ENCODE measurements at places on chromosomes 11 and 22.

DNA sequence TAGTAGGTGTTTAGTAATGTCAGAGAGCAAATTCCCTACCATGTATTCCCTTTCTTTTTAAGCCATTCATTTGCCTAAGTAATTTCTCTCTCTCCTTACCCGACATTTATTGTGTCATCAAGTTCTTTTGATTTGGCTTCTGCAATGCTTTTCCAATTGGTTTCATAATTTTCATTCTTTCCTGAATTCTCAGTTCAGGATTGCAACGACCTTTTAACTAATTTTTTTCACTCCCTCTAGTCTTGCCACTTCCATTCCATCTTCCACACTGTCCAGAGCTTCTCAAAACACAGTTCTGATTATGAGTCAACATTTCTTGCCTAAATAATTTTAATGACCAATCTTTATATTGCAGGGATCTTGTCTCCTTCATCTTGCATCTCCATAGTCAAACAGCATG is 41.2 kb upstream of the RAB30 start:
- no peak for DNase-seq

DNA sequence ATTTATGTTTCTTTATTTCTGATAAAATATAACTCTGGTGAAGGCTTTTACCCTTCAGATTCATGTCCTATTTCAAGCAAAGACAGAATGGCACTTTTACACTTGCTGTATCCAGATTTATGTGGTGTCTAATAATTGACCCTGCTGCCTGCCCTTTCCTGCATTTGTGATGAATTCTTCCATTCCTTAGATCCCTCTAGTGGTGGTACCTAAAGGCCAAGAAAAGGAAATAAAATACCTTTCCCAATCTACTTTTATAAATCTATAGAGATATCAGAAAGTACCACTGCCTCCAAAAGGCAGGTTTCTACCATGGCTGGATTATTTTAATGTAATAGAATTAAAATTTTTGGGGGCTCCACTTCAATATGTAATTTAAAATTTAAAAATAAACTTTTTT is 34.2 kb downstream of the CCDC81 start:
- DNase-seq, result no peak

GRCh38 chr11:12102588-12103410 is 7.6 kb upstream of the MICAL2 start:
- no peak for DNase-seq

DNA sequence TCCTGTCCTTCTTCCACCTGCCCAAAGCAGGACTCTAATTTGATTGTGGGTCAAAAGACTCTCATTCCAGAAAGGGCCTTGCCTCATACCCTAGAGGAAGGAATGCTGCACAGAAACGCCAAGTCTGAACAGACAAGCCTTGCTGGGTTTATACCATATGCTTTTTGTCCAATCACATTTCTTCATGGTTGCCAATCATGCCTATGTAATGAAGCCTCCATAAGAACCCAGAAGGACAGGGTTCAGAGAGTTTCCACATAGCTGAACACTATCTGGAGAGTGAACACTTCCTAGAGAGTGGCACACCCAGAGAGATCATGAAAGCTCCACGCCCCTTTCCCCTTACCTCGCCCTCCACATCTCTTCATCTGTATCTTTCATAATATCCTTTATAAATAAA is 4.8 kb upstream of the SAA2 start:
- no peak for DNase-seq

- no peak for DNase-seq
Observed at GRCh38 chr11:118102721-118103261, 16.0 kb upstream of the SMIM35 start.

DNA sequence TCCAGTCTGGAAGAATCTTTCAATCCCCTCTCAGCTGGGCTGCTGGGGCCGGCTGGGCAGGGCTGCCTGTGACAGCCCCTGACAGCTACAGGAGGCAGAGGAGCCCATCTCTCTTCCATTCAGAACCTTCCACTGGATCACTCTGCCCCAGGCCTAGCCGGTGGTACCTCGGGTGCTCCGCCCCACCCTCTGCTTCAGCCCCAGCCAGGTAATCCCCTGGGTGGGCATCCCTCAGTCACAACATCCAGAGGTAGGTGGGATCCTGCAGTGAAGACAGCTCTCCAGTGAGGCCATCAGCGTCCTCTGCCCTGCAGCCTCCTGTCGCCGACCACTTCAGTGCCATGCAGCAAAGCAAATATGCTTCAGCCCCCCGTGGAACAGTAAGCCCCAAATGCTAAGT is 223.7 kb downstream of the DSCAML1 start:
- DNase-seq, result no peak

- DNase-seq, result no peak
Observed at GRCh38 chr22:35126993-35127392, 61.0 kb downstream of the ISX start.

- no peak for DNase-seq
Observed at GRCh38 chr22:36554098-36554497, 25.1 kb upstream of the EIF3D start.

- no peak for DNase-seq
Observed at GRCh38 chr22:32808038-32808445, 6.5 kb downstream of the TIMP3 start.

DNA sequence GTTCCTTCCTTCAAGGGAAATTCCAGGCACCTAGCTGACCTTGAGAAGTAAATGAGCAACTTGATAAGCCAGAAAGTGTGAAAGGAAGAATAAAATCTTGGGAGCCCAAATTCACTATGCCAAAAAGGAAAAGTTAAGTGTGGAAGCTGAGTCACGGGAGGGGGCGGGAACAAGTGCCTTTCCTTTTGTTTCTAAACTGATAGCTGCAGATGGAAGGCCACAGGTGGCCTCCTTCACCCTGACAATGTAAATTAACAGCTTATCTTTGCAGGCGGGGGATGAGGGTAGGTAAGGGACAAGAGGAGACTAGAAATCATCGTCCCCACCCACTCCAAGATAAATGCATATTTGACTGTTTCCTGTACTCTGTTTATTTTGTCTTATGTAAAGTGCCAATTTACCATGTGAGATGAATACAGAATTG is 36.4 kb upstream of the TREH start:
- no peak for DNase-seq

- DNase-seq, result no peak
Observed at GRCh38 chr11:33772870-33773269, 1.4 kb downstream of the FBXO3 start.

DNA sequence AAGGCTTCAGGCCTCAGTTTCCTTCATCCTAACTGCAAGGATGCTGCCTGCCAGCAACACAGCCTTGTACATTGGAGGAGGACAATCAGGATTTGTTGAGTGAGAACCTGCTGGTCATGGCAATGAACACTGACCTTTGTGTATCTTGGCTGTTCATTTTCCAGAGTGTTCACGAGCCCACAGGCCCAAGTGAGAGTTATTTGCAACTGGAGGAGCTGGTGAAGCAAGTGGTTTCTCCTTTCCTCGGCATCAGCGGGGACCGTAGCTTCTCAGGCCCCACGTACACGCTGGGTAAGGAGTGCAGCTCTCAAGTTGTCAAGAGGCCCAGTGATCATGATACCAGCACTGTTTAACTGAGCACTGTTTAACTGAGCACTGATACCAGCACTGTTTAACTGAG is 59.0 kb downstream of the TRAF6 start:
- no peak for DNase-seq

- no peak for DNase-seq
Observed at GRCh38 chr22:36737776-36738175, 34.2 kb upstream of the CACNG2 start.

- no peak for DNase-seq
Observed at GRCh38 chr11:75330291-75330690, 21.2 kb downstream of the ARRB1 start.

GRCh38 chr11:113884361-113884836 is 9.0 kb upstream of the USP28 start:
- DNase-seq, result peak; percentile 46

- DNase-seq, result no peak
Observed at GRCh38 chr11:80627364-80627763, 1186.5 kb upstream of the TENM4 start.

DNA sequence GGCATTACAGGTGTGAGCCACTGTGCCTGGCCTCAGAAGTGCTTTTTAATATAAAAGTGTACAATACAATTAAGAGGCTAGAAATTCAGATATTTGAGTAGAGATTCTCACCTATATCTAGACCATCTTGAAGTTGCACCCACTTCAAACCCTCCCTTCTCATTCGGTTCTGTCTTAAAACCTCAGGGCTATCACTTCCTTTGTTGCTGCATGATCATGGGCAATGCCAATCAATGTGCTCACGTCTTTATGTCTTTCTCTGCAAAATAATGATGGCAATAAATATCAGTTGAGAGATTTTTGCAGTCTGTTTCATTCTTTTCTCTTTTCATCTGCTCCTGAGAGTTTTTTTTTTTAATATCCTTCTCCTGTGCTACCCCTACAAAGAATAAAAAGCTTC is 9.3 kb upstream of the NUP160 start:
- no peak for DNase-seq

GRCh38 chr22:42635531-42635930 is 4.9 kb downstream of the ATP5MGL start:
- peak; percentile 63 for DNase-seq

- DNase-seq, result no peak
Observed at GRCh38 chr11:61077936-61078335, 24.4 kb upstream of the CD5 start.

GRCh38 chr22:45290410-45290936 is 5.7 kb downstream of the UPK3A start:
- DNase-seq, result peak; percentile 18

- DNase-seq, result no peak
Observed at GRCh38 chr11:93080146-93080759, 110.8 kb downstream of the MTNR1B start.

DNA sequence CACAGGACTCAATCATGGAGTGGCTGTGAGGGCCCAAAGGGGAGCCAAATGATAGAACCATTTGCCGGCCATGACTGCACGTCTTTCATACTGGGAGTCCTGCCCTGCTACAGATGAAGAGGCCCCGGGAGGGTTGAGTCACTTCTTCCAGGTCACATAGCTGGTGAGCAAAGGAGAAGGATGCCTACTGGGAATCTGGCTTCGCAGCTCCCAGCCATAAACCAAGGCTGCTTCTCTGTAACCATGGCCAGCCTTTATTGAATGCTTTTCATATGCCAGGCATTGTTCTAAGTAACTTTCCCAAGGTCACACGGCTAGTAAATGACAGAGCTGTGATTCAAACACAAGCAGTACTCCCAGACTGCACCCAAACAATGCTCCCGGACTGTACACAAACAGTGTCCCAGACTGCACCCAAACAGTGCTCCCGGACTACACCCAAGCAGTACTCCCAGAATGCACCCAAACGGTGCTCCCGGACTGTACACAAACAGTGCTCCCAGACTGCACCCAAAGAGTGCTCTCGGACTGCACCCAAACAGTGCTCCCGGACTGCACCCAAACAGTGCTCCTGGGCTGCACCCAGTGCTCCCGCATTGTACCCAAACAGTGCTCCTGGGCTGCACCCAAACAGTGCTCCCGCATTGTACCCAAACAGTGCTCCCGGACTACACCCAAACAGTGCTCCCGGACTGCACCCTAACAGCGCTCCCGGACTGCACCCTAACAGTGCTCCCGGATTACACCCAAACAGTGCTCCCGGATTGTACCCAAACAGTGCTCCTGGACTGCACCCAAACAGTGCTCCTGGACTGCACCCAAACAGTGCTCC is 89.8 kb downstream of the FBXO7 start:
- DNase-seq, result no peak

GRCh38 chr11:74035264-74035663 is 26.4 kb upstream of the UCP3 start:
- no peak for DNase-seq

DNA sequence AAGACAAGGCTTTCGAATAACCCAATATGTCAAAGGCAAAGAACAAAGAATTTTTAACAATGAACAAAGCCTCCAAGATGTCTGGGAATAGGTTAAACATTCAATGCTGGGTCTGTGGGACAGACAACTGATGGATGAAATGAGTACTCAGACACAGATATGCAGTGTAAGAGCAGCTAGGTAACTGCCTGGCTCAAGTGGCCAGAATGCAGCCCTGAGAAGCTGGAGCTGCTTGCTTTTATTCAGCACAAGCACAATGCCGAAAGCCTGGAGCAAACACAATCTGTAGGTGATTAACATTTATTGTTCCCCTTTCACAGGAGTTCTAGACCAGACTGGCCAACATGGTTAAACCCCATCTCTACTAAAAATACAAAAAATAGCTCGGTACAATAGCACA is 24.0 kb downstream of the GLYAT start:
- DNase-seq, result no peak

GRCh38 chr22:24751518-24751917 is 23.0 kb downstream of the PIWIL3 start:
- no peak for DNase-seq

DNA sequence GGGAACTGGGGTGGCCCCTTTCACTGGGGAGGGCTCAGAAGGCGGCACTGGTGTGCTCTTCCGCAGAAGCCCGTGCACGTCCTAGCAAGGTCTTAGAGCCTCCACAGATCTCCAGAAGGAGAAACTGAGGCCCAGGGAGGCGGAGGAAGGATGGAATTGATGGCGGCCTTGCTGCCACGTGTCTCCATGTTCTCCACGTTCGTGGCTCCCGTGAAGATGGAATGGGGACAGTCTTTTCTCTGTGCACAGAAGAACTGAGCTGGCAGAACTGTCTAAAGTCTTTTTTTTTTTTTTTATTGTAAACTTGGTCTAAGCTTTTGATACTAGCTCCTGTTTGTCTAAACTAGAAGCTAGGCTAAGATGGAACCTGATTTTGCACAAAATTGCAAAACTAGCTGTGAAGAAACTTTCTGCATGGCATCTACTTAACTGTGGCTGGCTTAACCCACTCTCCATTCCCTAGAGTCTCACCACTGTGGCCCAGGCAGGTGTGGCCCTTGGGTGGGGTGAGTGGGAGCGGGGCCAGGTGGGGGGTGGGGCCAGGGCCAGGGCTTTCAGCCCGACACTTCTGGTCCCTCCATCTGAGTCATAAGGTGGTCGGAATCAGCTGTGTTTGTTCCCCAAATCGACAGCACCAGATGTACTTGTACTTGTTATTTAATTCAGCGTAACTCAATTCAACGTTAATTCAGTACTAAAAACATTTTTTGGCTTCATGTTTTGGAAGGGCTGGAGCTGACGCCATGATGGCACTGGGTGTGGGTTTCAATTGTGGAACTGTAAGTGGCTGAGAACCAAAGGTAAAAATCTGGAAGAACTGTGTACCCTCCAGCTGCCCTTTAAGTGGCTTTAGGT is 120.7 kb downstream of the MPPED1 start:
- no peak for DNase-seq

- DNase-seq, result no peak
Observed at GRCh38 chr22:29351042-29351441, 35.5 kb upstream of the RASL10A start.

DNA sequence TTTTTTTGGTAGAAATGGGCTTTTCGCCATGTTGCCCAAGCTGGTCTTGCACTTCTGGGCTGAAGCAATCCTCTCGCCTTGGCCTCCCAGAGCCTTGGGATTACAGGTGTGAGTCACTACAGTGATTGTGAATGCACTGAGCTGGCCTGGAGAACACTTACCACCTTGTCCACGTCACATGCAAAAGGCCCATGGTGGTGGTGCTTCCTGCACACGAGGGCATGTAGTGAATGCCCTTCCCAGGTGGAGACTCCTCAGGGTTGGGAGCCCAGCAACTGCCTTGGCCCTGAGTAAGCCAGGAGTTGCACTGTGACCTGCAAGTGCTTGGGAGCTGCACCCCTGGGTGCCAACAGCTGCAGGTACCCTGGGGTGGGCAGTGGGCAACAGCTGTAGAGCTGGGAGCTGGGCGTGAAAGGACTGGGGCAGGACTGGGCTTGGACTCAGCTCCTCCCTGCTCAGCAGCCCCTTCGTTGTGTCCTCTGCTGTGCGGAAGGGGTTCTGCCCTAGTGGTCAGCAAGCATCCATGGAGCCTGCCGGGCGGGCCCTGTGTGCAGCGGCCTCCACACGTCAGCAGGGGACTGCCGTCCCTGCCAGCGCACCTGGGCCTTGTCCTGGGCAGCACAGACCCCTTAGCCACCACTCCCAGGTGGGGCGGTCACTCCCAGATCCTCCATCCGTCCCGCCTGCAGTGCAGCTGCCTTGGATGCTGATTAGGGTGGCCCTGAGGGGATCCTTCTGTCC is 9.3 kb upstream of the ADORA2A start:
- DNase-seq, result no peak

All from epithelial cell of proximal tubule (primary cell).